ENCODE measurements at places on chromosomes 1 and 21. TPM values are rescaled to one million over a fixed set of nuclear protein-coding genes. Genes with fewer than 3 reads are reported as not detected.

The OLIG2 gene
- total RNA-seq = not detected

DNA sequence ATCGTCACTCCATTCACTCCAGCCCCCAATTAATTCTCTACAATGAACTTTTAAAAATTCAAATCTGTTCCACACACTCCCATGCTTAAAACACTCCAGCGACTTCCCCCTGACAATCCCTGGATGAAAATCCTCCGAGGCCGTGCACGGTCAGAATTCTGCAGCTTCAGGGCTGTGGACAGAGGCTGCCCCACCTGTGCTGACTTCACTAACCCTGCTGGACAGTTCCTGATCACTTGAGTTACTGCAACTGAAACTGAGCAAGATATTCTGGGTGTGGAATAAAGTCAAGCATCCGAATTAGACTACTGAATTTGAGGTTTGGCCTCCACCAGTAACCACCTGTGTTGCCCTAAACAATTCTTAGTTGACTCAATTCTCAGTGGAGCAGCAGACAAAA, 1.0 kb upstream of the JAK1 start:
- DNase-seq = no peak

The CAMK2N1 gene
- 66.0 TPM for total RNA-seq

- DNase-seq = no peak
Measured at GRCh38 chr1:216830424-216831210, 107.4 kb upstream of the ESRRG start.

The ASAP3 gene
- total RNA-seq = 3.5 TPM

Data from Calu3 (cell line).